Activated CD4-positive, alpha-beta T cell treated with anti-CD3 and anti-CD28 coated beads, Interleukin-2, amount 50 U/mL, for 24 hours (primary cell): ENCODE measurements at places on chromosomes 12 and 14.

GRCh38 chr12:25829192-25829591, 129.3 kb upstream of the RASSF8 start:
- no peak for DNase-seq

- DNase-seq: no peak
These were observed 275.7 kb downstream of the CCDC59 start for GRCh38 chr12:82082501-82082900.

- DNase-seq: no peak
These were observed 102.6 kb downstream of the TSPAN9 start for GRCh38 chr12:3179731-3180130.

GRCh38 chr12:103994235-103994634, 28.6 kb downstream of the TDG start:
- no peak for DNase-seq

DNA sequence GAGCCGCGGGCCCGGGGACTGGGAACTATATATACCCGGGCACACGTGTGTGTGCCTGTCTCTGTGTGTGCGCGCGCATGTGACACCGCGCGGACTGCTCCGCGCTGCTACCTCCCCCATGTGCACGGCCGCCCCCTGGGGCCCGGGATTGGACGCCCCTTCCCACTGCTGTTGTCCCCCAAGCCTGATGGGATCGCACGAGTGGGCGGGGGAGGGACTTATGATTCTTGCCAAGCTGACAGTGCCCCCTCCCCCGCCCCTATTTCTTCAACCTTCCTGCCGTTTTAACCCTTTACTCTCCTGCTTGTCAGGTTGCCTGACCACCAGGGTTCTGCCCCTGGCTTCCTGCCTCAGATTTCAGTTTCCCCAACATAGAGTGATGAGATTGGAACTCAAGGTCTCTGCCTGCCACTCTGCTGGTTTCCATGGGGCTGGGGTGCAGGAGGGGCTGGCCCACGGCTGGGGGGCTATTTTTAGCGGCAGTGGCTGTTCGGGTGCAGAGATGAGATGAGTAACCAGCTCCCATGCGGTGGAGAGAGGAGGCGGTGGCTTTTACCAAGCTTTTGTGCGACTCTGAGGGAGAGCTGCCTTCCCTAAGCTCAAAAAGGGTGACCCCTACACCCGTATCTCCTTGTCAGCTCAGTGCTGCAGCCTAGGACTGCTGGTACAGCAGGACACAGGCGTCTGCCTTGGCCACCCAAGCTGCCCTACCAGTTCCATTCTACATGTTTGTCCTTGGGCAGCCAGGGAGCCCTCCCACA, at the start of gene DDN:
Gene DDN (minus strand): TSS at position 5 of the 761 bp plus-strand sequence. CDS start 88 bp downstream, outside the sequence.
- no peak for DNase-seq

DNA sequence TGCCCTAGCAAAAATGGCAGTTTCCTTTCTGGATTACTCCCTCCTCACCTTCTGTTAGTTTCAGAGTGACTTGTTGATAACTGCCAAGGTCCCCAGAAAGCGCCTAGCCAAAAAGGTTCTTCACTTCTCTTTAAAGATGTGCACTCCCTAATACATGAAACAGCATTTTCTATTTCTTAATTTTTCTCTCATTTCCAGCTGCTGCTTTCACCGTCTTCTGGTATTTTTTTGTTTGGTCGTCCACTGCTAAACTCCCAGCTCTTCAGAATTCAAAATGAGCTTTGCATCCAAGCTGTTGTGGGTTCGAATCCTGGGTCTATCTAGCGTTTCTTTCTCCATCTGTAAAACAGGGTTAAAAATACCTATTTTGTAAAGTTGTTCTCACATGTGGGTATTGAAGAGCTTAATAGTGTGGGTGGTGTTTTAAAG, 397 bp upstream of the BORCS5 start:
- no peak for DNase-seq

DNA sequence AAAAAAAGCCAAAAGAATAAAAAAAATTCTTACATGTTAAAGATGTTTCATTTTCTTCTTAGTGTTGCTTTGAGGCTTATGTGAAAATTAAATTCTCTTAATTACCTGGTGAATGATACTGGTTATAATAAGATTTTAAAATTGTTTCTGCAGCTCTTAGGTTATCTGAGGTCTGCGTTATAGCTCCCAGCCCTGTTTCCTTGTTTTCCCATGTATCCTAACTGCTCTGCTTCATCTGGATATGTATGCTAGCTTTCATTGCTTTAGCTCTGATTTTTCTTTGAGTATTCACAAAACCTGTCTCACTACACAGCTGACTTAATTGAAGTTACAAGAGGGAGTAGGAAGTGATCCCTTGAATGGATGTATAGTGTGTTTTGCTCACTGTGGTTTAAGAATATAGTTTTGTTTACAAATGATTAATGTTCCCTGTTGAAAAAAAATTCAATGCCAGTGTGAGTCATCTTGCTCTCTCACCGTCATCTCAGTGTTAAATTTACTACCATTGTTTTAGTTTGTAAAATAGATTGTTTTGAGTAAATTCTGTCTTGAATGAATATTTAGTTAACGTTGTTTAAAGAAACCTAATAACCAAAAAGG, 26.8 kb downstream of the CPSF6 start:
- no peak for DNase-seq

DNA sequence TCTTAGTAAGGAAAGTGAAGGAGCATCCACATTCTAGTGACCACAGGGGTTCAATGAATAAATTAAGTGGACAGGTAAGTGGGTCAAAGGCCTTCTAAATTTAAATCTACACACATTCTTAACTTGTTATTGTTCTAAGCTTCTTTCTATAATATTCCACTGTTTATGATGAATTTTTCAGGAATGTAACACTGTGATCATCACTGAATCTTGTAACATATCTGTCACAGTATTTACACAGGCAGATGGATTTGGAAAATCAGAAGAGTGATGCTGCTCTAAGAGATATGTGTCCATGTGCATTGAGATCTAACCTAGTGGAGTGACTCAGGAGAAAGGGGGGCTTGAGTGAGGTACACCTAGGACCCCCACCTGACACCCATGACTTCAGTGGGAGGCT, 115.4 kb upstream of the OVCH1 start:
- no peak for DNase-seq

DNA sequence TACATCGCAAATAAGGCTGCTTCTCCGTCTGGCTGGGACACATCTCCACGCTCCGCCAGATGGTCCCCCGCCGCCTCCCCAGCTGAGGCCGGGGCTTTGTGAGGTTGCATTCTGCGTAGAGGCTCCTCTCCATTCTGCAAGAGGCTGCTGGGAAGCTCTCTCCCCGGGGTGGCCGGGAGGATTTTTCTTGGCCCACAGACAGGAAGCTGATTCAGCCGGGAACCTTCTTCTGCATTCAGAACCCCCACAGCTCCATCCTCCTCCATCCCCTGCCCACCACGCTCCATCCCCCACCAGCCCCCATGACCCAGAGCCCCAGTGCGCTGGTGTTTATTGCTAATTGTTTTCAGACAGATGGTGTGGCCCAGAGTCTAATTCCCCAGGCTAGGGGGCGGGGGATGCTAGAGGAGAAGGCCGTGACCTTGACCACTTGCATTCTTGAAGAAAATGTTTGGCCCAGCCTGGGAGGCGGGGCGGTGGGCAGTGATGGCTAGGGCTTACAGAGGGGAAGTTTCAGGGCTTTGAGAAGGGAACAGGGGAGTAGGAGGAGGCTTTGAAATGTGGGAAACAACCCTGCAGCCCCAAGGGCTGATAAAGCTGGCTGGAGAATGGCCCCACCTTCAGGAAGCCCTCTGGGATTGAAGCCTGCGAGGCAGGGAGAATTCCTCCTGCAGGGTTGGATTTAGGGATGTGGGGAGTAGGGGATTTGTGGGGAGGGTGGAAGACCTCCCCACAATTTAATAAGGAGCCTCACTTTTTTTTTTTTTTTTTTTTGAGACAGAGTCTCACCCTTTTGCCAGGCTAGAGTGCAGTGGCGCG, 88.5 kb upstream of the NCOR2 start:
- no peak for DNase-seq

GRCh38 chr12:87467936-87468335, 561.3 kb downstream of the C12orf50 start:
- DNase-seq: no peak

DNA sequence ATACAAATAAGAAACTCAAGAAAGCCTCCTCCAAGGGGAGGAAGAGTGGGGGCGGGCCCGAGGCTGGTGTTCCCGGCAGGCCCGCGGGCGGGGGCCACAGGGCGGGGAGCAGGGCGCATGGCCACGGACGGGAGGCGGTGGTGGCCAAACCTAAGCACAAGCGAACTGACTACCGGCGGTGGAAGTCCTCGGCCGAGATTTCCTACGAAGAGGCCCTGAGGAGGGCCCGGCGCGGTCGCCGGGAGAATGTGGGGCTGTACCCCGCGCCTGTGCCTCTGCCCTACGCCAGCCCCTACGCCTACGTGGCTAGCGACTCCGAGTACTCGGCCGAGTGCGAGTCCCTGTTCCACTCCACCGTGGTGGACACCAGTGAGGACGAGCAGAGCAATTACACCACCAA, 8.7 kb downstream of the DACT1 start:
- DNase-seq: no peak
